ENCODE measurements at places on chromosomes 11 and 22.
A peak's percentile ranks its signal among the peaks of the same experiment; 100 is the strongest.

DNA sequence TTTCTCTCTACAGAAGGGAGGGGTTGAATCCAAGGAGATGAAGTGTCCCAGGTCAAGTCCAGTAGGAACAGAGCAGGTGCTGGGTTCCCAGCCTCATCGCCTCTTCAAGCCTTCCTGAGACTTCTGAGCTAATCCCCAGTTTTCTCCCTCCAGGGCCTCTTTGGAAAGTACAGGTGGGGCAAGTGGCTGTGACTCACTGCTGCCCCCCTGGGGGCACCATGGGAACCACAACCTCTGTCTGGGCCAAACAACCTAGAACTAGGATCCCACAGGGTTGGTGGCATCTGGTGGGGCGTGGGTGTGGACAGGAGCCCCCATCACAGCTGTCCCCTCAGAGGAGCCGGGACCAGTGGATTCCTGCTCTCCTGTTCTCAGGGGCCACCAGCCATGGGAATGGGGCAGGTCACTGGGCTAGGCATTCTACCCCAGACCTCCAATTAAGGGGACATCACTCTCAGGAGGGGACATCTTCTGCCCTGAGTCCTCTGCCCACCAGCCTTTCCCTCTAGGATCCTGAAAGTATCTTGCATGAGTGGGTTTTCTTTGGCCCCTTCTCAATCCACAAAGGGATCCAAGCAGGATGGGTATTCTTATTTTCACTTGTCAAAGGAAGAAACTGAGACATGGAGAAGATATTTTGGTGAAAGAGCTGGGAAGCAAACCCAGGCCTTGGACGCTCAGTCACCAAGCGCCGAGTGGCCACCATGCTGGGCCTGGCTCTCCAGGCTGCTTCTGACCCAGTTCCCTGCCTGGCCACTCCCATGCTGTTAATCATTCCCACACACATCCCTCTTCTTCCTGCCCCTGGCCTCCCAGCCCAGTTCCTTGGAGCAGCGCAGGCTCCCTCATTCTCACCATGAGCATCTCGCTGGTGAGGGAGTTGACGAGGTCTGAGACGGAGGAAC is 23.8 kb downstream of the LRRC10B start:
- peak; percentile 48 for DNase-seq

- DNase-seq: no peak
Observed at GRCh38 chr11:108027057-108027456, 18.4 kb downstream of the CUL5 start.

GRCh38 chr22:23182309-23183060 is 2.2 kb downstream of the BCR start:
- DNase-seq: peak; percentile 67

GRCh38 chr11:93519179-93519578 is 24.0 kb downstream of the SMCO4 start:
- peak; percentile 41 for DNase-seq

GRCh38 chr11:59801981-59802638 is 8.5 kb downstream of the MRPL16 start:
- no peak for DNase-seq

DNA sequence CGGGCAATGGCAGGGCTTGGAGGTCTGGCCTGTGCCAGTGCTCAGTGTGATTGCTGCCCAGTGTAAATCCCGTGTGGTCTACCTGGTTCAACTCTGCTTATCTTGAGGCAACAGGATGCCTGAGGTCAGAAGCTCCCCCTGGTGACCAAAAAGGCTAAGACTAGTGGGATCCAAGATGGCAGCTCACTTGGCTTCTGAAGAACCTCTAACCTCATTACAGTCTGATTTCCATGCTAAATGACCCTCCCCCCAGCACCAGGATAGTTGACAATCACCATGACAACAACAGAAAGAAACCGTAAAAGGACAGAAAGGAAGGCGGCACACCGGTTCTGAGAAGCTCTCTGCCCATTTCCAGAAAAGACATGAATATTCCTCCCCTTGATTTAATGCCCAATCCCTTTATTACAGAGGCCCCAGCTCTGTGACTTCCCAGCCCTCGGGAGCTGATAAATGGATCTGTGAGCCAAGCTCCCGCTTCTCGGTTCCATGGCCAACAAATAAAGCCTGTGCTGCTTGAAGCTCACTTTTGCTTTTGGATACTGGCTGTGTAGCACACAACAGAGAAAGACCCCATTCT is 398.4 kb downstream of the CTTN start:
- DNase-seq: no peak

DNA sequence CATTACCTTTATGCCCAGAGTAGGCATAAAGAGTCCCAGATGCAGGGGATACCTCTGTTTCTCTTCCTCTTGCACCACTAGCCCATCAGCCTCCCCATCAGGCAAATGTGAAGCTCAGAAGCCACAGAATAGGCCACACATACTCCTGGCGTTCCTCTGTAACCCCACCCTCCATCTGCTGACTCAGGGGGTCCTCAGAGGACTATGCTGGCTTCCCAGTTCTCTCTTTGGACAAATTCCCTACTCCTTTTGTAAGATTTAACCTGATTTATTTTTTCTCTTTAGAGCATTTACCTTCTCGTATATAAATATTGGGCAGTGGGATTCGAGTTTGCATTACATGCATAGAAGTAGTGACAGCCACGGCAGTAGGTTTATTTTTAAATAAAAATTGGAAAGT is 262.3 kb upstream of the CADM1 start:
- DNase-seq: no peak

DNA sequence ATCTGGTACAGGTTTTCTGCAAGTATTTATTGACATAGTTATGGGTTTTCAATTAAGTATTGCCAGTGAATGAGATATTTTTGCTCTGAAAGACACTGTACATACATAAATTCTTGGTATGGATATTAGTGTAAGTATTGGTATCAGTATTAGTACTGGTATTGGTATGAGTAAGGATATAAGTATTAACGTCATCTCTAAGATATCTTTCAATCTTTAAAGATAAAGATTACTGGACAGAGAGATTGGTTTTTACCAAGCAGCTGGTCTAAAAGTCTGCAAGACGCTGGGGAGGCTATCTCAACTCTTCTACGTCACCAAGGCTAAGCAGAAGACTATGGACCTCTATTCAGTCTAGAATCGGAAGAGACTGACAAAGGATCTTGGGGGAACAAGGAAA is 234.5 kb downstream of the NXPE2 start:
- DNase-seq: no peak

GRCh38 chr11:12382451-12382850 is 5.1 kb downstream of the PARVA start:
- no peak for DNase-seq

DNA sequence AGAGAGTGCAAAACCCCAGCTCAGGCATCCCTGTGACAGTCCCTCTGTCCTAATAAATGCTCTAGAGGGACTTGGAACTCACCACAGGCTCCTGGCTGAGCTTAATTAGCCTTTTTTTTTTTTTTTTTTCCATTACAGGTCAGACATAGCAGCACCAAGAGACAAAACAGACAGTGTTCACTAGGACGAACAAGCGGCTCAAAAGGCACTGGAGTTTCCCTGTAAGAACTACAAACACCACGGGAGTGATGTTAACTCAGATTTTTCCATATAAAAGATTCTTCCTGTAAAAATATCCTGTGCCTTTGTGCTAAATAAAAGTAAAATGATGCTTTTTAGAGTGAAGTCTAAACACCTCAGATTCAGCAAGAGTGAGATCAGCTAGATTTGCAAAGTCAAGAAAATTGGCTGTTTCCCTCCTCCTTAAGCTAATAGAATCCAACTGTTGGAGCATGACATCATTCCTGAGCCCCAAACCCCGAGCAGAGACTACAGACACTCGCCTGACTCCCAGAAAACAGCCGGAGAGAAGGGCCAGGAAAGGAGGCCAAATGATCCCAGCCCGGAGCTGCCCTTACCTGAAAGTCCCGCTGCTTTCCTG is 101.0 kb upstream of the AKIP1 start:
- no peak for DNase-seq
